ENCODE measurements at places on chromosomes 6 and 20. TPM values are rescaled to one million over a fixed set of nuclear protein-coding genes. Genes with fewer than 3 reads are reported as not detected.

The DUSP15 gene
- not detected for total RNA-seq

- H3K27ac ChIP-seq, result no peak overlapping the region
- H3K27me3 ChIP-seq, result no peaks in the 10 kb centered on the region
- H3K4me1 ChIP-seq, result no peaks in the 10 kb centered on the region
- H3K4me3 ChIP-seq, result no peak overlapping the region
- no peaks in the 10 kb centered on the region for H3K36me3 ChIP-seq
Observed at GRCh38 chr6:124854338-124854922, 107.8 kb upstream of the RNF217 start.

The CRISP3 gene
- total RNA-seq, result not detected

The PSMB9 gene
- total RNA-seq, result 282 TPM

The HSPA1L gene
- 1.9 TPM for total RNA-seq

DNA sequence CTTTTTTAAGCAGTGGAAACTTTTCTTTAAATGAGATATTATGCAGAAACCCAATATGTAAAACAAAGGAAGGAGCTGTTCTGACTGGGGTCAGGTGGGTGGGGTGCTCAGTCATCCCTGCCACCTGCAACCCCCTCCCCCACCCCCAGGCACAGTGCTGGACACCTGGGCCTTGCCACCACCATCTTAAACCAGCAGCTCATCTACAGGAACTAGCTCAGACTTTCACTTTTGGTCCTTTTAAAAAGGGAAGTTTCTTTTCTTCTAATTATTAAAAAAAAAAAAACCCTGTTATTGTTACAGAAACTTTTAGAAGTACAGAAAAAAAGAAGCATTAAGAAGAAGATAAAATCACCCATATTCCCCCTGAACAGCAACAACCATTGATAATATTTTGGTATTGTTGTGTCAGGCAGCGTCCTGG lies 37.1 kb downstream of the PPP1R16B start:
- H3K27me3 ChIP-seq, result no peaks in the 10 kb centered on the region
- peak overlapping the region; percentile 71 for H3K4me3 ChIP-seq
- H3K36me3 ChIP-seq, result peaks cover 68% of the 10 kb centered on the region
- peaks cover 87% of the 10 kb centered on the region for H3K4me1 ChIP-seq
- DNase-seq, result peak; percentile 87
- H3K27ac ChIP-seq, result peak overlapping the region; percentile 97

The OR12D3 gene
- not detected for total RNA-seq

The FAM184A gene
- total RNA-seq, result 14.5 TPM

GRCh38 chr6:47298475-47298874 lies 11.2 kb downstream of the TNFRSF21 start:
- no peaks in the 10 kb centered on the region for H3K36me3 ChIP-seq
- H3K27ac ChIP-seq, result no peak overlapping the region
- H3K27me3 ChIP-seq, result peaks cover 5% of the 10 kb centered on the region
- DNase-seq, result no peak
